ENCODE measurements at places on chromosomes 13 and 19. TPM values are rescaled to one million over a fixed set of nuclear protein-coding genes. Genes with fewer than 3 reads are reported as not detected.

Gene HSD11B1L
- polyA plus RNA-seq: 17.5 TPM

DNA sequence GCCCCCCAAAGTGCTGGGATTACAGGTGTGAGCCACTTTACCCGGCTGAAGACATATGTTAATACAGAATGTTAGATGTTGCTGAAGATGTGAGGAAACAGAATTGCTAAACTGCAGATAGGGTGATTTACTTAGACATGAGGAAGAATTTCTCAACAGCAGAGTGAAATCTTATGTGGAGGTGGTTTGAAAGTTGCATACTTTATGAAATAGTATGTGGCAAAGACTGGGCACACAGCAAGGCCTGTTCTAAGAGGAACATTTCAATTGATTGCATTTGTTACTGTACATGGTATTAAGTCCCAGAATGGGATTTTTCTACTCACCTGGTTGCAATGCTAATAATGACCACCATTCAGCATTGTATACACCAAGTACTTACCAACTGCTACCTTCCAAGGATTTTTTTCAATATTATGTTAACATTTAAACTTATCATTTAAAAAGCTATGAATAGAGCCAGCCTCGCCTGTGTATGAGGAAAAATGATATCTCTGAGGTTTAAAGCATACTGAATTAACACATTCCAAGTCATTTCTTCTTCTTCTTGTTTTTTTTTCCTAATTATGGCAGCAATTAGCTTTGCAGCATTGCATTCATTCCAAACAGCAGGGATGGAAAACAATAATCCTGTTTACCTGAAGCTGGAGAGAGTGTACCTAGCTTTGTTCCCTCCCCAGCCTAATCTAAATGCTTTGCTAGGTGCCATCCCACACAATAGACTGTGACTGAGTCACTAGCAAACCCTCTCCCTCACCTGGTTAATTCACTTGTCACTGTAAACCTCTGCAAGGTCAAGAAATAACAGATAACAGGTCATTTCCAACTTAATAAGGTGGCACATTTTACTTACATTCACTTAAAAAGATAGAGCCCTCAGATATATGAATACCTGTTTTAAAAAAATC is 19.4 kb upstream of the KLF5 start:
- no peak for DNase-seq

GRCh38 chr13:106432636-106433035 is 102.8 kb downstream of the EFNB2 start:
- no peak for DNase-seq

- no peak for DNase-seq
These were observed 40.7 kb upstream of the DOCK9 start for GRCh38 chr13:99018418-99019180.

GRCh38 chr13:34914416-34914815 is 27.7 kb upstream of the NBEA start:
- DNase-seq: no peak

Measured in urinary bladder (tissue), 4 donors.